ENCODE measurements at places on chromosomes 16 and 17. TPM values are rescaled to one million over a fixed set of nuclear protein-coding genes. Genes with fewer than 3 reads are reported as not detected.

Gene FOXK2
- polyA plus RNA-seq = 19.1 TPM

Gene NKD1
- 6.8 TPM for polyA plus RNA-seq

Gene CLN3
- polyA plus RNA-seq = 32.1 TPM

Gene AOC3
- polyA plus RNA-seq = 197 TPM

Gene CBFA2T3
- 1.2 TPM for polyA plus RNA-seq

Gene KCNJ18
- polyA plus RNA-seq = not detected

Gene ACSM5
- 1.4 TPM for polyA plus RNA-seq

Gene DHRS11
- 10.2 TPM for polyA plus RNA-seq

Gene BFAR
- 51.6 TPM for polyA plus RNA-seq

Gene ATP2C2
- polyA plus RNA-seq = 0.10 TPM

Gene CDH11
- 118 TPM for polyA plus RNA-seq

Gene FBXO39
- 1.2 TPM for polyA plus RNA-seq

Gene KRTAP1-1
- polyA plus RNA-seq = not detected

Gene CPHXL2
- polyA plus RNA-seq = not detected

Gene STH
- not detected for polyA plus RNA-seq

Gene ATAD5
- polyA plus RNA-seq = 0.62 TPM

Gene HSD17B2
- 0.12 TPM for polyA plus RNA-seq

Gene IL4R
- 26.6 TPM for polyA plus RNA-seq

Gene KRTAP1-5
- polyA plus RNA-seq = not detected

Gene MT3
- 1.6 TPM for polyA plus RNA-seq

Gene PFAS
- 11.0 TPM for polyA plus RNA-seq

Gene CD300A
- 1.5 TPM for polyA plus RNA-seq

Gene KCNG4
- not detected for polyA plus RNA-seq

Gene STAC2
- polyA plus RNA-seq = 0.67 TPM

Gene PDILT
- polyA plus RNA-seq = not detected

Gene SPNS3
- not detected for polyA plus RNA-seq

Gene DBNDD1
- 1.5 TPM for polyA plus RNA-seq

Gene CCL1
- polyA plus RNA-seq = not detected

Gene SLC25A19
- polyA plus RNA-seq = 4.1 TPM

Gene CDH13
- polyA plus RNA-seq = 34.2 TPM

Gene KCNH6
- not detected for polyA plus RNA-seq

Gene SEPTIN12
- polyA plus RNA-seq = not detected

Gene SLC22A31
- polyA plus RNA-seq = 2.0 TPM

Gene MT1M
- 1.4 TPM for polyA plus RNA-seq

Gene LGALS9C
- not detected for polyA plus RNA-seq

All from ovary (tissue), 10 donors.